ENCODE measurements at places on chromosomes 11 and 22.

DNA sequence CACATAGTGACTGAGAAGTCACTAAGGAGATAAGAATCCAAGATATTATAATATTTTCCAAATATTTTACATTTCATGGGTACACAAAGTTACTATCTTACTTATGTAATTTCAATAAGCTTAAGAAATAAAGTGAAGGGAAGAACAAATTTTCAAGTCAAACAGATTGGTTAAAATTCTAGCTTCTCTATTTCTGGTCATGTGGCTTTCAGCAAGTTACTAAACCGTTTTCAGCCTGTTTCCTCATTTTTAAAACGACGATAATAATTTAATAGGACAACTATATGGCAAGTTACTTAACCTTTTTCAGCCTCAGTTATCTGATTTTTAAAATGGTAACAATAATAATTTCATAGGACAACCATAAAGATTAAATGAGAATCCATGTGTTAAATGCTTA is 15.6 kb downstream of the DCUN1D5 start:
- DNase-seq = no peak

DNA sequence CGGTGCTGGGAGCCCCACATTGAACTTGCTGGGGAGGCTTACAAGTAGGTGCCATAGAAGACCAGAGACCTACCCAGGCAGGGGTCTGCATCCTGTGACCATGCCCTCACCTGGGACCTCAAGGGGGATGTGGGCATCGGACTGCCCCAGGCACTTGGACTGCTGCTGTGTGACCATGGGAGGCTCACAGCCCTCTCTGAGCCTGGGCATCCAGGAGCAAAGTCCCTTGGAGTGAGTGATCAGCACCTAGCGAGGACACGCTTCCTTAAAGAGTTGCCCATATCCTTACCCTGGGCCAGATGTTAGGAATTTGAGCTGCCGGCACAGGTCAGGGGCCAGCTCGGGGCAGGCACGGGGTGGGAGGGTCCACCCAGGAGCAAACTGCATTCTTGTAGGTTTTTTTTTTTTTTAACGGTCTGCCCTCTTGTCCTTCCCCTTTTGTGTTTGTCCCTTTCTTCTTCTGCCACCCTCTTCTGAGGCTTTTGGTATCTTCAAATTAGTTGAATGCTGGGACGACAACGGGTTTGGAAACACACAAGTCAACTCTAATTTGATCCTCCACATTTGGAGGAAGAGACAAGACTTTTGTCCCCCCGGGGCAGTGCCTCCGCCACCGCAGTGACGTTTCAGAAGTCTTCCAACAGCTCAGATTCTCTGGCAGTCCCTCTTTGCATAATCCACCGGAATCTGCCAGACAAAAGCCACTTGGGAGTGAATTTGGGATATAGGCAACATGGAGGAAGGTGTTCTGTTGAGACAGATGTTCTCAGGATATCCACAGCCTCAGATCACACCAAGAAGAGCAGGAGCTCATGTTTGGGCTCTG is 46.1 kb upstream of the LINC01488 start:
- no peak for DNase-seq

- no peak for DNase-seq
Observed at GRCh38 chr11:16982256-16982671, 31.9 kb downstream of the PLEKHA7 start.

DNA sequence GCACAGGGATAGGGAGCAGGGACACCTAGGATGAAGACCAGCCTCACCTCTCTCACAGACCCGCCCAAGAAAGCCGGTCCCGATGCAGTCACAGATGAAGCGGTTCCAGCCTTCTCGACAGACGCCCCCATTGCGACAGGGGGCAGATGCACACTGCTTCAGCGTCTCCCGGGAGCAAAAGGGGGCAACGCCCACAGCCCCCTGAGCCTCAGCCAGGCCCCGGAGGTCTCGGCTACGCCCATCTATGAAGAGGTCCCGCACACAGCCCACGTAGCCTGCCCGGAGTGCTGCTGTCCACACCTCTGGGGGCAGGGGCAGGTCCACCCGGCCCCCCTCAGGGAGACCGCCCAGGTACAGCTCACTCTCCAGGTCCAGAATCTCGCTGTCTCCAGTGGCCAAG is 62.3 kb downstream of the NRXN2 start:
- DNase-seq = no peak

GRCh38 chr11:2789791-2790567 is 90.2 kb upstream of the KCNQ1OT1 start:
- DNase-seq = no peak

DNA sequence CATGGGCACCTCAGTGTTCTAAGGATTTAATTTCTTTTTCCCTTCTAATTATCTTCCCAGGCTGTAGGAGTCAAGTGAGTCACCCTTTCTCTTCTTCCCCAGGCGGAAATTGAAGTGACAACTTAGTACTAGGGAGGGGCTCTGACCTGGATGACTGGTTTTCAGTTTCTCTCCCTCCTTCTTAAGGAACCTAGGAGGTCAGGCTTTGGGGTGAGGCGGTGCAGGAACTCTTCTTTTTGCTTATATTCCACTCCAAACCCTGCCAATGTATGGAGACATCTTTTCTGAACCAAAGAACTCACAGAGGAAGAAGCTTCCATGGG is 12.6 kb downstream of the ZDHHC5 start:
- DNase-seq = no peak

DNA sequence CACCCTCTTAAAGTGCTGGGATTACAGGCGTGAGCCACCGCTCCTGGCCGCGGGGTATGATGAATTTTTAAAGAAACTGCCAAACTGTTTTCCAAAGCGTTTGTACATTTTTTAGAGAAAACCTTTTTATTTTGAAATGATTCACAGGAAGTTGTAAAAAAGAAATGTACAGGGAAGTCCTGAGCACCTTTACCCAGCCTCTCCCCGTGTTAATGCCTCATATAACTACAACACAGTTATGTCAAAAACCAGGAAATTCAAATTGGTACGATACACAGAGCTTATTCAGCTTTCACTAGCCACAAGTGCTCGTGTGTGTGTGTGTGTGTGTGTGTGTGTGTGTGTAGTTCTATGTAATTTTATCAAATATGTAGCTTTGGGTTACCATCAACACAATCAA is 7.0 kb upstream of the FAM118A start:
- no peak for DNase-seq

DNA sequence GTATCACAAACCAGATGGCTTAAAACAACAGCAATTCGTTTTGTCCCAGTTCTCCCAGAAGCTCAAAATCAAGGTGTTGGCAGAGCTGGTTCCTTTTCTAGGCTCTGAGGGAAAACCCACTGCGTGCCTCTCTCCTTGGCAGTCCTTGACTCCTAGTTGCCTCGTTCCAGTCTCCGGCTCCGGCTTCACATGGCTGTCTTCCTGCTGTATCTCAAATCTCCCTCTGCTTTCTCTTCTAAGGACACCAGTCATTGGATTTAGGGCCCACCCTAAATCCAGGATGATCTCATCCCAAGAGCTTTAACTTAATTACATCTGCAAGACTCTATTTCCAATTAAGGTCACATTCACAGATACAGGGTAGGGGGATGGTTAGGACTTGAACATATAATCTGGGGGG is 9.2 kb upstream of the NAA40 start:
- DNase-seq = no peak

GRCh38 chr22:43399338-43399979 is 12.4 kb upstream of the MPPED1 start:
- no peak for DNase-seq

DNA sequence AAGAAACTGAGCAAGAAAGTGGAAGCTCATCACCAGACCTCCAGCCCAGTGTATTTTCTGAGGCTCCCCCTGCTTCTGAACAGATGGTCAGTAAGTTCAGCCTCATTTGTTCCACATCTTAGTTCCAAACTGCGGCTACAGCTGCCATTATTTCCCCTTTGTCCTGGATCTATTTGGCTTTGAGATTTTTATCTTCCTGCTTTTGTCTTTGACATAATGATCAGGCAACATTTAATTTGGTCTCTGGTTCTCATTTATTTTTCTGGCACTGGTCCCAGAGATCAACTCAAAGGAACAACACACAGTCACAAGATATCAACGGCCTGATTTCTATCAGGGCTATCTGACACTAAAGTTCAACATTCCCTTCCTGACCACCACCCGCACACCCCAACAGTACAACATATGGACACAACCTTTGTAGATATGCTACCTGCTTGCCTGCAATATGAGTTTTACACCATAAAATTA is 137.5 kb downstream of the FAM76B start:
- DNase-seq = no peak

GRCh38 chr22:37231406-37232139 is 12.5 kb downstream of the RAC2 start:
- DNase-seq = no peak

DNA sequence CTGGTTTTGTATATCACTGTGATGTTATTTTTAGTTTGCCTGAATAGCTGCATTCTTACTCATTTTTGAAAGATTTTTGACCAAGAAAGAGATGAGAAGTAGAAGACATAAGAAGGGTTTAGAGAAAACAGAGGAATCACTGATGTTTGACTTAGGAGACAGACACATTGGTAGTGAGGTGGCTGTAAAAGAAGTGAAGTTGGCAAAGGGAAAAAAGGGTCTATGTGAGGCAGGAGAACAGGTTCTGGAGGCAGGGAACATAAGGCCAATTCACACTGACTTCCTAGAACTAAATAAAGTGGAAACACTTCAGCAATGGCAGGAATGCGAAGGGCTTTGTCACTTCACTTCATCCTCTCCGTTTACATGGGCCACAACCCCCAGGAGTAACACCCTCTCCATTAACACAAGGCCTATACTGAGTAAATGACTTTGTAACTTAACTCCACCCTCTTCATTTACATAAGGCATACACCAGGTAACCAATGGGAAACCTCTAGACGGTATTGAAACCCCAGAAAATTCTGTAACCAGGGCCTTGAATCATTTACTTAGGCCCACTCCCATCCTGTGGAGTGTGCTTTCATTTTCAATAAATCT is 36.5 kb downstream of the CTSC start:
- no peak for DNase-seq

GRCh38 chr11:241634-242033 is 4.9 kb downstream of the PSMD13 start:
- DNase-seq = no peak

GRCh38 chr22:30238661-30239487 is 7.7 kb downstream of the LIF start:
- no peak for DNase-seq

DNA sequence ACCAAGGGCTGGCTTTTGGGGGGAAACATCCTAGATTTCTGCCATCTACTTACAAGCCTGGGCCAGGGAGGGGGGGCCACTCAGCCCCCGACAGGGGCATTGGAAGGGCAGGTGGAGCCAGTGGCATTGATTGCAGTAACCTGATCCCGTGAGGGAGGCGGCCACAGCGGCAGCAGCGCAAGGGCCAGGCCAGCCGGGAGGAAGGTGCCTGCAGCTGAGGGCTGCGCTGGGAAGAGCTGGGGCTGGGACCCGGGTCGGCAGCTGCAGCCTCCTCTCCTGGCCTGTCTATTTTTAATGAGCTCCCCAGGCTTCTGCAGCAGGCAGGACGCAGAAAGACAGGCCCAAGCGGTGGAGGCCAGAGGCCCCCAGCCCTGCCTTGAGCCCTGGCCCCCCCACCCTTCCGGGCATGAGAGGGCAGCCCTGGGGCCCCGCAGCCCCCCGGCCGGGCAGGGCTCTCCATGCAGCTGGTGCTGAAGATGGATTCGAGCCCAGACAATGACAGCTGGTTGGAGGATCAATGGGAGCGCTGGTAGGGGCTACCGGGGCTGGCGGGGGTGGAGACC is 10.6 kb downstream of the FREY1 start:
- no peak for DNase-seq

Data from stimulated activated CD8-positive, alpha-beta memory T cell treated with anti-CD3 and anti-CD28 coated beads, Interleukin-7, amount 100 ng/mL, for 1 hour (primary cell).